ENCODE measurements at places on chromosomes 16 and 17.
A peak's percentile ranks its signal among the peaks of the same experiment; 100 is the strongest.

- no peak for DNase-seq
Observed at GRCh38 chr17:62809656-62810055, 1.5 kb upstream of the MARCHF10 start.

DNA sequence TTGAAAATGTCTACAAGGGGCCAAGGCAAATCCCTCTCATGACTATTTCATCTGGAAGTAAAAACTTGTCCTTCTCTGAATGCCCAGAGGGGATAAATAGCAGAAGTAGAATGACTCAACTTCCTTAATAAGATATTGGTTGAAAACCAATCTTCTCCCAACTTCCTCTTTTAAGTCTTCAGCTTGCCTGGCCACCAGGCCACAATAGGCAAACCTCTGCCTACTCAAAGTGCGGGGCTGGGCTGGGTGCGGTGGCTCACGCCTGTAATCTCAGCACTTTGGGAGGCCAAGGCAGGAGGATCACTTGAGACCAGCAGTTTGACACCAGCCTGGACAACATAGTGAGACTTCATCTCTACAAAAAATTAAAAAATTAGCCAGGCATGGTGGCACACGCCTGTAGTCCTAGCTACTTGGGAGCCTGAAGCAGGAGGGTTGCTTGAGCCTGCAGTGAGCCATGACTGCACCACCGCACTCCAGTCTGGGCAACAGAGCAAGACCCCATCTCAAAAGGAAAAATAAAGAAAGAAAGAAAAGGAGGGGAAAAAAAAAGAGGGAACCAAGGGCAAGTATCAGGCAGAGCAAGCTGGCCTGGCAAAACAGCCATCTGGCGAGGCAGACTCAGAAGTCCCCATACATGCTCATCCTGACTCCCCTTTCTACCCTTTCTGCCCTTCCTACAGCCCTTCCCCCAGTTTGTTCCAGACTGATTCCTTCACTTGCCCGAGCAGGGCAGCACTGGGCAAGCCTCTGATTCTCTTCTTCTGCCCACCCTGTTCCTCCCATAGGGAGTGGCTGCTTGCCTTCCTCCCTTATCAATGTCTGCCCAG, 20.6 kb downstream of the MAP3K14 start:
- peak; percentile 84 for DNase-seq

DNA sequence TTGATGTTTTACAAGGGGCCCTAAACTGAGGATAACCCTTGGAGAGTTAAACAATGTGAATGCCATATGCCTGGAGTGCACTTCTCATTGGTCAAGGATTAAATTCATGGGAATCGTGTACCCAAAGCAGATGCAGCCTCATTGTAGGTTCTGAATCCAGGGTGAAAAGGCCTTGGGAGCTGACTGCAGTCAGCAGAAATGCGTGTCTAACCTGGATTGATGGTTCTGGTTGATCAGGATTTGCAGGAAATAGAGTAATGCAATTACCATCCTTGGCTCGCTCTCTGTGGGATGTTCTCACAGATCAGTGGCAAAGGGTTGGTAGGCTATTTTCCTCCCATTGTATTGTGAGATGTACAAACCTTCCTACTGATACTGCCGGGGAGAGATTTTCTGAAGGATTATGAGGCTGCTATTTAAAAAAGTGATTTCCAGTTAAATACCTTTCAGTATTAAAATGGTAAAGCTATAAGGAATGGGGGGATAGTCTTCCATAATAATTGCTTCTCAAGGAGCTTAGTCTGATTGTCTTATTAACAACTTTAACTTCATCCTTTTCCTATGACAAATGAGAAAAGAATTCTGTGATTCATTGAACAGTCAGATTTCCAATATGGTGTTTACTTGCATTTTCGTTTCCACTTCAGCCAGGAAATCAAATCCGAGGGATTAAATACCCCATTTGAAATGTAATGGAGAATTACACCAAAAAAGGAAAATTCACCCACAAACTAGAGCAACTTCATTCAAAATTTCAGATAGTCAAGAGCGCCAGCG, 1028.1 kb upstream of the EEF2KMT start:
- no peak for DNase-seq

- DNase-seq: no peak
Observed at GRCh38 chr16:8855972-8856371, 12.8 kb downstream of the CARHSP1 start.

GRCh38 chr17:38536661-38537060, 69.1 kb downstream of the SRCIN1 start:
- DNase-seq: no peak

- no peak for DNase-seq
Observed at GRCh38 chr17:61362396-61362795, 37.2 kb upstream of the TBX2 start.

- peak; percentile 87 for DNase-seq
Observed at GRCh38 chr16:89909777-89910716, 8.6 kb upstream of the MC1R start.

DNA sequence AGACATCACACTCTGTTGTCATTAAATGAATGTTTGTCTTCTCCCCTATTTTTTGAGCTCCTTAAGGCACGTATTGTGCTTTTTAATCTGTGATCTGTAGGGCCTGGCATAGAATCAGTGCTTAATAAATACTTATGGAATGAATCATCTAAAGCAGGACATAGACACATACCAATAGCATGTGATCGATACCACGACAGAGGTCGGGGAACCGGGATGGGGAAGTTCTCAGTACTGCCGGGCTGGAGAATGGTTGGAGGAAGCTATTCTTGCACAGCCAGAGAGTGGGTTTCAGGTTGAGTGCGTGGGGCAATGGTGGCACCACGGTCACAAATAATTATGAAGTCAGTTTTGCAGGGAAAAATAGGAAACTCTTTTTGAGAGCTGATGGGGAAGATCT, 26.8 kb downstream of the NLRP1 start:
- DNase-seq: peak; percentile 92

GRCh38 chr16:12417815-12418211, 385.9 kb downstream of the CPPED1 start:
- DNase-seq: no peak

DNA sequence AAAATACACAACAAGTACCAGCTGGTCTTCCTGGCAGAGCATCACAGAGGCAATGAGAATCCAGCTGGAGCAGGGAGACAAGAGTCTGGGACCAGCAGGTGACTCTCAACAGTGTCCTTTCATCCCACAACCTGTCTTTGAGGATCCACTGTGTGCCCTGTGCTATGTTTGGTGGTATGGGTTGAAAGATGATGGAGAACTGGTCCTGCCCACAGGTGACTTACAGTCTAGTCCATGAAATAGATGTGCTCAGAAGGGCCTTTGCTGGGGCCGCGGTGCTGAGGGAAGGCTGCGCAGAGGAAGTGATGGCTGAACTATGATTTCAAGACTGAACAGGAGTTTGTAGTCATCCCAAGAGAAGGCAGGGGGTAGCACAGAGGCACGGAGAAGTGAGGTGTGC, 17.9 kb downstream of the WNT3 start:
- DNase-seq: no peak

GRCh38 chr16:79278506-79278905, 322.0 kb downstream of the MAF start:
- DNase-seq: no peak
